ENCODE measurements at places on chromosomes 3 and 15.

- peaks cover 37% of the 10 kb centered on the region for H3K4me1 ChIP-seq
- peak overlapping the region; percentile 98 for H3K27ac ChIP-seq
- no peak for DNase-seq
- no peaks in the 10 kb centered on the region for H3K27me3 ChIP-seq
- no peak overlapping the region for H3K4me3 ChIP-seq
Observed at GRCh38 chr3:112647122-112647521, 6.2 kb upstream of the CCDC80 start.

- H3K27ac ChIP-seq, result no peak overlapping the region
- peaks cover 13% of the 10 kb centered on the region for H3K4me1 ChIP-seq
- H3K27me3 ChIP-seq, result no peaks in the 10 kb centered on the region
- no peak for DNase-seq
- no peaks in the 10 kb centered on the region for H3K36me3 ChIP-seq
- H3K4me3 ChIP-seq, result no peak overlapping the region
Observed at GRCh38 chr15:33026614-33027013, 167.9 kb downstream of the FMN1 start.

- H3K27ac ChIP-seq, result no peak overlapping the region
- no peaks in the 10 kb centered on the region for H3K27me3 ChIP-seq
- DNase-seq, result no peak
- no peaks in the 10 kb centered on the region for H3K4me1 ChIP-seq
- H3K4me3 ChIP-seq, result no peak overlapping the region
Observed at GRCh38 chr15:75359537-75360250, 8.7 kb downstream of the MAN2C1 start.

DNA sequence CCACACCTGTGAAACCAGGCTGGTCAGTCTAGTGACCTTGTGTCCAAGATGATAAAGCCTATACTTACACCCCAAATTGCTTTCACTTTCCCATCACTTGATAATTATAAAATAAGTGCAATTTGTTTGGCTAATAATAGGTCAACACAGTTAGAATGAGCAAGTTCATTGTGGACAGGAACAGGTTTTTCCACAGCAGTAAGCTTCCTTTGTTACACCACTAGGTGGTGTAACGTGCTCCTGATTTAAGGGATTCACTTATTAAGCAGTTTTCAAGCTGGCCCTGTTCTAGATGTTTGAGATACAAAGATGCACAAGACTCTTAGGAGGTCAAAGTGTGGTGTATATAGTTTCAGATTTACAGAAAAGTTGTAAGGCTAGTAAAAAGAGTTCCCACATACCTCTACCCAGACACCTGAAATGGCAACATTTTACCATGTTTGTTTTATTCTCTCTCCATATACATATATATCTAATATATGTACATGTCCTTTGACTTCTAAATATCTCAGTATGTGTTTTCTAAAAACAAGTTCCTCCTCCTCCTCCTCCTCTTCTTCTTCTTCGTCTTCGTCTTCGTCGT, 6.8 kb upstream of the MFSD1 start:
- no peaks in the 10 kb centered on the region for H3K27me3 ChIP-seq
- DNase-seq, result no peak
- no peaks in the 10 kb centered on the region for H3K36me3 ChIP-seq
- no peak overlapping the region for H3K27ac ChIP-seq
- no peak overlapping the region for H3K4me3 ChIP-seq

- peaks cover 93% of the 10 kb centered on the region for H3K36me3 ChIP-seq
- H3K4me1 ChIP-seq, result no peaks in the 10 kb centered on the region
Observed at GRCh38 chr15:23002920-23003319, 22.8 kb upstream of the CYFIP1 start.

DNA sequence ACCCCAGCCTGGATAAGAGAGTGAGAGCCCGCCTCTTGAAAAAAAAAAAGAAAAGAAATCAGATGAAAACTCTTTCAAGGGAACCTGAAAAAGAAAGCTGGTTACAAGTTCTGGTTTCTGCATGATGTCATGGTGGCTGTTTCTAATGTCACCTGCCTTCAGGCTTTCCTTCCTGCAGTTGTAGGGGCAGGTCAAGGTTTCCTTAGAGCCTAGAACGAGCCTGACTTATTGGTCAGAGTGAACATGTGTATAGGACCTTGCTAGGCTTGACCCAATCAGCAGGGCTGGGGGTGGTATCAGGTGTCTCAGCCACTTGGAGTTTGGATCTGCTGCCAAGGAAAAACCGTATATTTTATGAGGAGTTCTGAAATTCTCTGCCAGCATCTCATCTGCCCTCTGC, 3.8 kb downstream of the IVD start:
- no peak for DNase-seq
- no peak overlapping the region for H3K4me3 ChIP-seq
- peaks cover 12% of the 10 kb centered on the region for H3K4me1 ChIP-seq
- peaks cover 66% of the 10 kb centered on the region for H3K36me3 ChIP-seq

DNA sequence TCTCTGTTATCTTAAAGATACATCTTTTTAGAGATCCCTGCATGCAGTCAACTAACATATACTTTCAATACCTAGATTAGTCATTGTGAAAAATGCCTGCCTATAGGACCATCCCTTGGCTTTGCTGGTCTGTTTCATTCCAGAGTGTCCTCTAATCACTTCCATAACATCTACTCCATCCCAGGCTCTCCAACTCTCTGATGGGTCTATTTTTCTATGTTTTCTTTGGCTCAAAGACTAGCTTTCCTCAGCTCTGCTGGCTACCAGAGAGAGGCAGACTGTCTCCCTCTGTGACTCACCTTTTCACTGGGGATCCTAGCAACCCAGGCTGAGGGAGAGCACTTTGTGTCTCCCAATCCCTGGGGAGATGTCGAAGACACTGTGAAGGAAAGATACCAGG, 547.7 kb upstream of the MCTP2 start:
- no peak for DNase-seq
- no peak overlapping the region for H3K27ac ChIP-seq
- no peaks in the 10 kb centered on the region for H3K36me3 ChIP-seq
- no peak overlapping the region for H3K4me3 ChIP-seq
- H3K27me3 ChIP-seq, result no peaks in the 10 kb centered on the region

DNA sequence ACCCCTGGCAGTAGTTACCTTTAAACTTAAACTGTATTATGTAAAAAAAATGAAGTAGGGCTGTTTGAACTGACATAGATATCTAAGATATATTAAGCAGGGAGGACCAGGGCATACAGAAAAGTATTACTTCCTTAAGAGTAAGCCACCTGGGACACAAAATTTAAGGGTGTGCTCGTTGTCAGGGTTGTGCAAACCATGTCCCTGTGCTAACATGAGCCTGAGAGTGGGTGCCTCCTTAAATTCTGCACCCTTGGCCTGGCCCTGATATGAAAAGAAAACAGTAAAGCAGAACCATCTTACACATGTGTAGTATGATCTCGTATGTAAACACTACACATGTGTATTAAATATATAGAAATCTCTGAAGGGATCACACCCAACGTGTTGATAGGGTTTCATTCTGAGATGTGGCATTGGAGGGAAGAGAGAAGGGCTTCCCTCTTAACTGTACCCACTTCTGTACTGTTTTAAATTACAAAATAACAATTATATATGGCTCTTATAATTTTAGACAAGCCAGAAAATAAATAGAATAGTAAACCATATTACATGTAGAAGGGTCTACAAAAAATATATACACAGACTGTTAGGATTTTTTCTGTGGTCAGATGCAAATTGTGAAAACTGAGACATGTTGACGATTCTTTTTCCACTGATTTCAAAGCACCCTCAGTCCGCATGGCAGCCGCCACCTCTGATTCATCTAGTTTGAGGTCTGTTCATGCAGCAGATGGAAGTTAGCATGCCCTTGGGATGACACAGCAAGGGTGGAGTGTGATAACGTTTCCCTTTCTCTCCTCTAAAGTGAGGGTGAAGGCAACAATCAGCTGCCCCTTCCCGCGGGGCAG, 400.8 kb upstream of the PROK2 start:
- no peaks in the 10 kb centered on the region for H3K27me3 ChIP-seq
- no peaks in the 10 kb centered on the region for H3K36me3 ChIP-seq
- peaks cover 13% of the 10 kb centered on the region for H3K4me1 ChIP-seq
- no peak for DNase-seq
- peak overlapping the region; percentile 61 for H3K27ac ChIP-seq
- no peak overlapping the region for H3K4me3 ChIP-seq

- H3K27me3 ChIP-seq, result no peaks in the 10 kb centered on the region
- no peaks in the 10 kb centered on the region for H3K36me3 ChIP-seq
- peak overlapping the region; percentile 90 for H3K27ac ChIP-seq
- peaks cover 56% of the 10 kb centered on the region for H3K4me1 ChIP-seq
Observed at GRCh38 chr15:91954292-91954691, 100.8 kb downstream of the SLCO3A1 start.

GRCh38 chr3:50122071-50122470, 33.1 kb upstream of the SEMA3F start:
- no peaks in the 10 kb centered on the region for H3K27me3 ChIP-seq
- peaks cover 20% of the 10 kb centered on the region for H3K36me3 ChIP-seq
- no peak for DNase-seq
- no peak overlapping the region for H3K4me3 ChIP-seq
- no peak overlapping the region for H3K27ac ChIP-seq
- H3K4me1 ChIP-seq, result peaks cover 14% of the 10 kb centered on the region

GRCh38 chr15:53193149-53193548, 403.0 kb upstream of the ONECUT1 start:
- no peak overlapping the region for H3K4me3 ChIP-seq
- H3K4me1 ChIP-seq, result no peaks in the 10 kb centered on the region
- H3K36me3 ChIP-seq, result no peaks in the 10 kb centered on the region
- no peak for DNase-seq
- H3K27ac ChIP-seq, result no peak overlapping the region

- H3K27me3 ChIP-seq, result peaks cover 5% of the 10 kb centered on the region
- H3K36me3 ChIP-seq, result no peaks in the 10 kb centered on the region
- H3K4me1 ChIP-seq, result no peaks in the 10 kb centered on the region
- no peak overlapping the region for H3K4me3 ChIP-seq
- no peak overlapping the region for H3K27ac ChIP-seq
Observed at GRCh38 chr3:126568776-126569342, 10.1 kb upstream of the C3orf22 start.

DNA sequence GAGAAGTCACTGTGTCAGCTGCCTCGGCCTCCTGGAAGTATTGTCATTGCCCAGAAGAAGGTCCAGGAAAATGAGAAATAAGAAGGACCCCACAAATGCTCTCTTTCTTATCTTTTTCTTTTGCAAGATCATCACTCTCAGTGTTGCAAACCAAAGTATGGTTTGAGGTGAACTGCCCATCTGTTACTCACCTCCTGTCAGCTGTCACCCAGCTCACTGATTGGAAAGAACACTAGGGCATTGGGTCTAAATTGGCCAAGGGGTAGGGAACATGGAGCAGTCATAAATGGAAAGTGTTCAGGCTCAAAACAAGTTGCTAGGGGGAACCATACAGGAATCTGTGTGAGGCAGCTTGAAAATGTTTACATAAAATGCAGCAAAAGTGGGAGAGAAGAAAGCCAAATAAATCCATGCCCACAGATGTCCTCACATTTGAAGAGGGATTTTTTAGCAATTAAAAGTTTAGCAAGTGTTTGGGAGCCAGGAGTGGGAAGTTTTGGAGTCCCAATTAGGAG, 431.2 kb upstream of the THBS1 start:
- no peak for DNase-seq
- peaks cover 10% of the 10 kb centered on the region for H3K4me1 ChIP-seq
- H3K4me3 ChIP-seq, result no peak overlapping the region
- H3K27ac ChIP-seq, result no peak overlapping the region

DNA sequence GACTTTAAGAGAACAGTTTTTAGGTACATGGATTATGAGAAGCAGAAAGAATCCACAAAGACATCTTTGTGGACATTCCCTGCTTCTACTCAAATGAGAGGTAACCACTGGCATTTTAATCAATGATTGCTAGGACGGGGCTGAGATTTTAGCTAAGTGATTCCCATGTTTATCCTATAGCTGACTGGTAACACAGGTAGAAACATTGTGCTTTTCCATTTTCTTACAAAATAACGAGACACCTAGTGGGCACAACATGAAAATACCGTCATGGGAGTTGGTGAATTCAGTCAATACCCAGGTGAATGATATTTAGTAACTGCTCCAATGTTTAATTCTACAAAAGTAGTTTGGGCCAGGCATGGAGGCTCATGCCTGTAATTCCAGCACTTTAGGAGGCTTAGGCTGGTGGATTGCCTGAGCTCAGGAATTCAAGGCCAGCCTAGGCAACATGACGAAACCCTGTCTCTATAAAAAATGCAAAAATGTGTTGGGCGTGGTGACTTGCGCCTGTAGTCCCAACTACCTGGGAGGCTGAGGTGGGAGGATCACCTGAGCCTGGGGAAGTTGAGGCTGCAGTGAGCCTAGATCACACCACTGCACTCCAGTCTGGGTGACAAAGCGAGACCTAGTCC, 37.2 kb upstream of the DENND4A start:
- peaks cover 8% of the 10 kb centered on the region for H3K4me1 ChIP-seq
- H3K27me3 ChIP-seq, result no peaks in the 10 kb centered on the region
- DNase-seq, result no peak
- no peak overlapping the region for H3K27ac ChIP-seq
- no peaks in the 10 kb centered on the region for H3K36me3 ChIP-seq
- no peak overlapping the region for H3K4me3 ChIP-seq

DNA sequence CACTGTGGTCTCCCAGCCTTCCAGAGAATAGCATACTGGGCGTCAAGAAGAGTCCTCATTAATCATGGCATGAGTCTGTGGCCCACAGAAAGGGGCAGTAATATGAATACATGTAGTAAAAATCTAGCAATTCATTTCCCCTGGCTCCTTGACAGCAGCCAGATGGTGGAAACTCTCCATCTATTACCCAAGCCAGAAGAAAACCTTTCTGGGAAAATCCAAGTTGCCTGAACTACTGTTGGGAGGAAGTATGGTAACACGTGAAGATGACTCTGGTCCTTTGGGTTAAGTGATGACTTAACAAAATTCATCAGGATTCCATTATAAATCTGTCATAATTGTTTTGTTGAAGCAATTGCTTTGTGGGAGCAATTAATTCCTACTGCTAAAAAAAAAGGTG, 530.5 kb downstream of the FHIT start:
- no peaks in the 10 kb centered on the region for H3K27me3 ChIP-seq
- no peak overlapping the region for H3K4me3 ChIP-seq
- H3K27ac ChIP-seq, result no peak overlapping the region
- no peaks in the 10 kb centered on the region for H3K4me1 ChIP-seq
- no peak for DNase-seq

DNA sequence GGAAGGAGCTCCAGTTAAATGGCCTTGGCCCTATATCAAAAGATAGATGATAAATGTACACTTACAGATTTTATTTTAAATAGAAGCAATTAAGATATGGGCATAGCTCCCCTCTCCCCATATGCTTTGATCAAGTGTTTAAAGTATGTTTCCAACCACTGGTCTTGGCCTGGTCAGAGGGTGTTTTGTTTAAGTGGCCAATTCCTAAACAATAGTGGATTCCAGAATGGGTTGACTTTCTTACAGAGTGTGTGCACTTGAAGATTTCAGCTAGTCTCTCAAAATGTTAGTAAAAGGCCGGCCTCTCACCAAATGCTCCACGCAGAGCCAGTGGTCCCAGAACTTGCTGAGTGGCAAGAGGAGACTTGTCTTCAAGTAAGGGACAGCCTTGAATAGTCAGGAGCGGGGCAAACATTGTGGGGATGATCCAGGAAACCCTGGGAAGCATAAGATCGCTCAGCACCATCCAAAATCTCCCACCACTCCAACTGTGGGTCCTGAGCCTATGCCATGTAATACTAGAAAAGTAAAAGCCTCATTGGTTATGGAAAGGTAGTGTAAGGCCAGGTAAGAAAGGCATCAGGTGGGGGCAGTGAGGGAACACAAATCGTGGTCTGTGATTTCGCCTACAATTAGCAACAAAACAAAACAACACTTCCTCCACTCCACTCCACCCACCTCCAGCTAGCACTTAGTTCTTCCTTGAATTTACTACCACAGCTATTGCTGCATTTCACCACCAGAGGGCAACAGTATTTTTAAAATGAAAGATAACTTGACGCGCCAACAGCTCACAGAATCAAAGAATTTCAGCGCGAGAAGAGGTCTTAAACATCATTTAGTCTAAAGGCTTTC, 4.8 kb downstream of the RARRES1 start:
- no peak for DNase-seq
- no peak overlapping the region for H3K4me3 ChIP-seq
- H3K36me3 ChIP-seq, result no peaks in the 10 kb centered on the region
- H3K27me3 ChIP-seq, result no peaks in the 10 kb centered on the region
- H3K4me1 ChIP-seq, result peaks cover 22% of the 10 kb centered on the region
